ENCODE measurements at places on chromosomes 16 and 17.

DNA sequence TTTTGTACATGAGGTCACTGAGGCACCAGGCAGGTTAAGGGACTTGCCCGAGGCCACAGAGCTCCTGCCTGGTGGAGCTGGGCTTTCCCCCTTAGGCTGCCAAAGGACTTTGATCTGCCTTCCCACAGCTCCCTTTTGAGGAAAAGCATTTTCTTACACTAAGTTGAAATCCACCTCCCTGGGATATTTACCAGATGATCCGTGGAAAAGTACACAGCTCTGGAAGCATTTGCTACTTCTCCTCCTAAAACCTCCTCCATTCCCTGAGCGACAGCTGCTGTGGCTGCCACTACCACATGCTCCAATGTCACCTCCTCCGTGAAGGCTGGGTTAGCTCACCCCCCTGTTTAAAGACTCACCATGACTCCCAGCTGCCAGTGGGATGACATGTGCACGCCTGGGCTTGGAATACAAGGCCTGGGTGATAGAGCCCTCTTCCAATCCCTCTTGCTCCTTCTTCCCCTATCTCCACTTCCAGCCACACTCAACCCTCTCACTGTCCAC, 1.2 kb upstream of the MPRIP start:
- DNase-seq, result no peak

- no peak for DNase-seq
These were observed 2.0 kb downstream of the MARF1 start for GRCh38 chr16:15640966-15641365.

GRCh38 chr16:8686031-8686621, 11.7 kb downstream of the ABAT start:
- peak; percentile 56 for DNase-seq

DNA sequence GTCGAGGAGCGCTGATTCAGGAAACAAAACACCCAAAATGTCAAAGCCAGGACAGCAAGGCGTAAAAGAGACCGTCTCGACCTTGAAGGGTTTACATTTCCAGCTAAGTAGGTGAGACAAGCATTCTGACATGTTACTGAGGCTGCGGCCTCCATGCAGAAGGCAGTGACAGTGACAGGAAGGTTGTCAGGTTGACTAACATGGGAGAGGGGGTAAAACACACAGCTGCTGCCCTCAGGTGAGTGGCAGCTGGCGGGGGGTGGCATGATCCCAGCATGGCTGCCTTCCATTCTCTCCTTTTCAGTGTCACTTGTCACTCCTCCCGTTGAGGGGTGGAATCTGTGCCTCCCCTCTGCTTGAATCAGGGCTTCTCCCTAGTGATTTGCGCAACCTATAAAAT, 31.9 kb upstream of the CRHR1 start:
- DNase-seq, result no peak

DNA sequence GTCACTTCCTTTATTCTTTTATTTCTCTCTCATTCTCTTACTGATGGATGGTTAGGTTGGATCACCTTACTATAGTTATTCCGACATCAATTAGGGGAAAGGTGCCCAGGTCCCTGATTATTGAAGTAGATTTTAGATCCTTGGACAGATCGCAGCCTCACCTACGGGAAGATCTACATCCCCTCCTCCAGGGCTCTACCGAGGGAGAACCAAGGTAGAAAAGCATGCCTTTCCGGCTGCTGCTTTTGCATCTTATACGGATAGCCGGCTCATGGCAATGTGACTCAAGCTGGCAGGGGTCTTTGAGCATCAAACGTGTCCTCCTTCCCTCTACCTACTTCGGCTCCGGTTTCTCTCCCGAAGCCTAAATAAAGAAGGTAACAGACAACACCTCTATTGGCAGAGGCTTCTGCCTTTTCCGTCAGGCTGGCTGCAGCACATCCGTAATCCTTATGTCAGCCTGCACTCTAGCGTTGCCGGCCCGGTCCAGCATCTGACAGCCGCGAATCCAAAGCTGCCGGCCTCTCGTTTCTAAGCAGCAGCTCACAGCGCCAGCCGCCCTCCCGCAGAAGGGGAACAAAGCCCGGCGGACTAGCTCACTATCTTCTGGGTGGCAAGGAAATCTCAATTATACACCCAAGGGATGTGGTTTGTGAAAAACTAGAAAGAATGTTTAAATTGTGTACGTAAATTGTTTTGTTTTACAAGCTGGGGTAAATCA, 46.9 kb downstream of the IRX6 start:
- DNase-seq, result peak; percentile 68

- DNase-seq, result no peak
These were observed 184.5 kb downstream of the TANC2 start for GRCh38 chr17:63150490-63150889.

- no peak for DNase-seq
These were observed 25.2 kb upstream of the SMPD3 start for GRCh38 chr16:68473358-68474070.

DNA sequence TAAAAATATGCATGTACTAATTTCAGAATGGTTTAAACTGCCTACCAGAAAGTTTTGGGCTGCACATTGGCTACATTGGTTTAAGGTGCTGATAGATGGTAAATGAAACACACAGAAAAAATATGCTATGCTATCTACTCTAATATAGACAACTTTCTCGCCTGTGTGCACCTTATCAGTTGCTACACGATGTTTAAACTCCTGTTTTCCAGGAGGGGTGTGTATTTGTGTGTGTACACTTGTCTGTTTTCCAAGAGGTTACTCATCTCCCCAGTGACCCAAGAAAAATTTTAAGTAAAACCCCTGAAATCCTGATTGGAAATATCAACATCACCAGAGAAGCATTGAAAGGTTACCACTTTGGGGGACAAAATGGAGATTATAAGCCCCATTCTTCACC, 21.6 kb upstream of the PSMC5 start:
- DNase-seq, result no peak

DNA sequence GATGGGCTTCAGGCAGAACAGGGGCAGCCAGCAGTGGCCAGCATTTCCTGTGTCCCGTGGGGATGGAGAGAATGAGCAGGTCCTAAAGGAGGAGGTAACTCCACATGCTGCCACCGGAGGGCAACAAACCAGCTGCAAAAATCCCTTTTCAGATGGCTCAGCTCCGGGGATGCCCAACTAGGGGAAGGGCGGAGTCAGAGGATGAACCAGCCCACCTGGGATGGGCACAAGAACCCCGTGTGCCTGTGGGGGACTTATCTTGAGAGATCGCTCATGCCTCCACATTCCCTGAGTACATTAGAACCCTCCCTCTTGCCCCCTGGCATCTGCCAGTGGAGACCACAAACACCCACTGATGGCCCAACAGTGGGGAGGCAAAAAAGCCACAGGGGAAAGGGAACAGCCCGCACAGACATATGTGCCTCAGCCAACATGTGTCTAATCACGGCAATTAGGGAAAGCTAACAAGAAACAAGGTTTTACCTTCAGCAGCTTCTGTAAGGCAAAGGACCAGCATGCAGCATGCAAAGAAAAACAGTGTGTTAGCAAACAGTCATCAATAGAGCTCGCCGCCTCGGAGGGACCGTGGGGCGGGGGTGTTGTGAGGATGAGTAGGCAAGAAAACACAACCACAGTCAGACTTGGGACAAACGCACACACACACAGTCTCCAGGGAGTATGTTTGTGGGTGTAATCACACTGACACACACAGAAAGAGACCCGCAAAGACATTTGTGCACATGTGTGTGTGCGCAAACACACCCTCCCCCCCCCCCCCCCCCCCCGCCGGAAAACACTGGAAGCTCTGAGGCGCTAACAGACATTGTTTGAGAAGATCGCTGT, 64.0 kb downstream of the MYO18A start:
- DNase-seq, result no peak

GRCh38 chr16:66705790-66706505, 9.4 kb upstream of the CMTM4 start:
- DNase-seq, result no peak

DNA sequence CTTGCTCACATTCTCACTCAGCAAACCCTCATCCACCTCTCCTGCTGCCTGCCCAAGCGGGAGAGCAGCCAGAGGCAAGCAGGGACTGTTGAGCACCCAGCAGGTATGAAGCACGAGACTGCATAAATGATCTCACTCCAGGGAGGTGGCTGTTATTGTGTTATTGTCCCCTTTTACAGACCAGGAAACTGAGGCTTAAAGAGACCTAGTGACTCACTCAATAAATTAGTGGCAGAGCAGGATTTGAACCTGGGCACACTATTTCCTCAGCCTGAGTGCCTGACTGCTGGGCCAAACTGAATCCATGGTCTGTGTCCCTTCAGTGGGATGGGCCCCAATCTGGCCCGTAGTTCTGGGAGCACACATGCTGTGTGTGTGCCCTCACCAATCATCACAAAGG, 12.3 kb upstream of the MAP2K3 start:
- no peak for DNase-seq

DNA sequence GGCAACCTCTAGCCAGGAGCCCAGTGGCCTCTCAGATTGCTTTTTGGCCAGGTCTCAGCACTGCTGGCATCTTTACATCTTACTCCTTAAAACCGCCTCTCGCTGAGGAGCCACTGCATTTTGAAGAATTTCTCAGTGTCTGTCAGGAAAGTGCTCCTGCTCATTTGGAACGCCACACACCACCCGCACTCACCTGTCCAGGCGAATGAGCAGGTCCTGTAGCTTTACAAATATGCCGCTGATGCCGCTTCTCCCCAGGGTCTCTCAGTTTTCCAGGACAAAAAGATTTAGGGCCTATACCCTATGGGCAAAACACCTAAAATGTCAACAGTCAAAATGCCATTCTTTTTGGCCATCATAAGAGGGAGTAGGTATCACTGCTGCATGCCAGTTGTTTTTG, 22.1 kb downstream of the CYB561 start:
- DNase-seq, result no peak

DNA sequence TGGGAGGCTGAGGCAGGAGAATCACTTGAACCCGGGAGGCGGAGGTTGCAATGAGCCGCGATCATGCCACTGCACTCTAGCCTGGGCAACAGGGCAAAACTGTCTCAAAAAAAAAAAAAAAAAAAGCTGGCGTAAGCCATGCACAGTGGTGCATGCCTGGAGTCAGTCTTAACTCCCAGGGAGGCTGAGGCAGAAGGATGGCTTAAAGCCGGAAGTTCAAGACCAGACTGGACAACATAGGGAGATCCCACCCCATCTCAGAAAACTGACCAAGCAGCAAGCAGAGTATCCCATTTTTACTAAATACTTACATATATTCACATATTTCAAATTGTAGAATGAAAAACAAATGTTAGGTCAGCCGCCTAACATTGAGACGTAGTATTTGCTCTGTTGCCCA, 4.6 kb downstream of the NT5C start:
- DNase-seq, result no peak

- no peak for DNase-seq
These were observed 135.4 kb upstream of the KIF2B start for GRCh38 chr17:53687324-53687723.

- no peak for DNase-seq
These were observed 4.4 kb upstream of the CBFB start for GRCh38 chr16:67024384-67025209.

GRCh38 chr16:54935266-54935968, 4.8 kb downstream of the IRX5 start:
- DNase-seq, result peak; percentile 50

DNA sequence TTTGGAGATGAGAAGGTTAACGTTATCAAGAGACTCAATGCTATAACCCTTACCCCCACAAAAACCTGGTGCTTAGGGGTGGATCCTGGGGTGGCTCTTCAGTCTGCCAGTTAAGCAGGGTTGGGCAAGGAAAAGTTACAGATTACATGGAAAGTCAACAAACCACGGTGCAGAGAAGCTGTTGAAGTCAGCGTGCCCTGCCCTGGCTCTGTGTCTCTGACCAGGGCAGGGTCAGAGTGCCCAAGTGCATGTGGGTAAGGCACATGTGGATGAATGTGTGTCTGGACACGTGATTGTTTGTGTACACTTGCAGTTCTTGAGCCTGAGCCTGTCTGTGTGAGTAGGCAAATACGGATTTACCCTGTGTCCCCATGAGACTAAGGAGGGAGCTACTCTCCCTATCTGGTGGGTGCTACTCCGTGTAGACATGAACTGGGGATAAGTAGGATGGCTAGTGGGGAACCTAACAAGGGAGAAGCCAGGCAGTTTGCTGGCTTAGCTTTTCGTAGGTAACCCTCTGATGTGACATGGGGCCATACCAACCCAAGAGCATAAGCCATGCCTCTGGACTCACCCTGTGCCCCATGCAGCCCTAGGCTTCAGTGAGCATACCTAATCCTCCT, 5.5 kb downstream of the IGFBP4 start:
- no peak for DNase-seq

DNA sequence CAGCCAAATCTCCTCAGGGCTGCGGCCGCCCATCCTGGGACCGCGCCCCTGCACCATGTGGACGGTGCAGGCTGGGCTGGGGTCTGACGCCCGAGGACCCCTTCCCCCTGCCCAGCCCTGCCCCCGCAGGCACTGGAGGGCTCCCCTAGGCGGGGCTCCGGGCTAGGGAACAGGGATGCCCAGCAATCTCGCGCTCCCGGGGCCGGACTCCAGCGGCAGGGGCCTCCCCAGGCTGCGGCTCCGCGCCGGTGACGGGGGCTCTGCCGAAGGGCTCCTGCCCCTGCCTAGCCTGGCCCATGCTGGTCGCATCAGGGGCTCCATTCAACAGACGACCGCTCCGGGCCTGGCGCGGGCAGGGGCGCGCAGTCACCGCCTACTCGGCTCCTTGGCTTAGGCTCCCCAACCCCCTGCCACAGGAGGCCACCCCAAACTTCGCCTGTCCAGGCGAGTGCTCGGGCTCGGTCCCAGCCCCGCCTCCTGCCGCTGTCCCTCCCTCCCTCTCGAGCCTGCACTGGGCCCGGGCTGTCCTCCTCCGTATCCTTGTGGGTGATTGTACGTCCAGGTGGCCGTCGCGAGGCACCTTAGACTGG, 27.4 kb upstream of the ADORA2B start:
- DNase-seq, result no peak

DNA sequence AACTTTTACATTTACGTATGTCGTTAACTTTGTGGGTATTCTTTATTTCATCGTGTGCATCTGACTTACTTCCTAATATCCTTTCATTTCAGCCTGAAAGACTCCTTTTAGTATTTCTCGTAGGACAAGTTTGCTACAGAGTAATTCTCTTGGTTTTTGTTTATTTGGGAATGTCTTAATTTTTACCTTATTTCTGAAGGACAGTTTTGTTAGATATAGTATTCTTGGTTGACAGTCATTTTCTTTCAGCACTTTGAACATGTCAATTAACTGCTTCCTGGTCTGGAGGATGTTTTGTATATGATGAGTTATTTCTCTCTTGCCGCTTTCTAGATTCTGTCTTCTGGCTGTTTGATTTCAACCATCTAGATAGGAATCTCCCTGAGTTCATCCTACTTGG, 109.2 kb upstream of the NACA2 start:
- DNase-seq, result no peak

Measured in midbrain (tissue), 1 donor.